ENCODE measurements at places on chromosomes 16 and 17. TPM values are rescaled to one million over a fixed set of nuclear protein-coding genes. Genes with fewer than 3 reads are reported as not detected.

Gene PRKCB
- not detected for total RNA-seq

GRCh38 chr17:63349478-63350000, 96.6 kb downstream of the CYB561 start:
- DNase-seq = no peak

Gene NLE1
- 10.2 TPM for total RNA-seq

Gene TMEM238L
- total RNA-seq = not detected

Gene SGSH
- 9.6 TPM for total RNA-seq

DNA sequence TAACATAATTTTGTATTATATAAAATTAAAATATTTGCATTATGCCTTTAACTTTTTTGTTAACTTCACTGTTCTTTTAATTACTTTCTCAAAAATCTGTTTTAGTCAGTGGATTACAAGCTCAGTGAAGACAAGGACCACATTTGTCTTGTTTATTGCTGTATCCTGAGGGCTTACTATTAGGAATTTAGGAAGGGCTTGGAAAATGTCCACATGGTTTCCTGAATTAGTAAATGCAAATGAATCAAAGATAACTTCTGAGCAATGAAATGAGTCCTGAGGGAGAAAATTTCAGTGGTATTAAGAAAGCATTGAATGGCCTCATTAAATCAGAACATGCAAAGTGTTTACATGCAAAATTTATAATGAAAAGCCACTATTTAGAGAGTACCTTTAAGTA, 1293.2 kb upstream of the GOT2 start:
- no peak for DNase-seq

- DNase-seq = no peak
These were observed 12.8 kb upstream of the TBX21 start for GRCh38 chr17:47720196-47720595.

Gene DYNLRB2
- total RNA-seq = not detected

Measured in bronchial epithelial cell (primary cell).